Right renal pelvis (tissue), 4 donors: ENCODE measurements at places on chromosomes 16 and 17. TPM values are rescaled to one million over a fixed set of nuclear protein-coding genes. Genes with fewer than 3 reads are reported as not detected.

Gene INTS2
- polyA plus RNA-seq, result 12.6 TPM

Gene SSTR5
- polyA plus RNA-seq, result 0.34 TPM

Gene PAQR4
- 12.7 TPM for polyA plus RNA-seq

Gene ASB16
- 2.3 TPM for polyA plus RNA-seq

Gene C17orf113
- polyA plus RNA-seq, result 3.9 TPM

Gene HLF
- polyA plus RNA-seq, result 5.4 TPM

Gene WNT3
- polyA plus RNA-seq, result 1.9 TPM

Gene MIEF2
- 13.9 TPM for polyA plus RNA-seq

Gene BAIAP3
- 3.9 TPM for polyA plus RNA-seq

Gene SMIM22
- 12.7 TPM for polyA plus RNA-seq

Gene RPS2
- 1,839 TPM for polyA plus RNA-seq

Gene CCL7
- not detected for polyA plus RNA-seq

Gene APPBP2
- polyA plus RNA-seq, result 56.7 TPM

Gene RAB40C
- polyA plus RNA-seq, result 21.6 TPM

Gene WNT9B
- polyA plus RNA-seq, result 10.4 TPM

Gene ZFP3
- polyA plus RNA-seq, result 15.1 TPM

Gene TXNL4B
- polyA plus RNA-seq, result 21.7 TPM

Gene MIEN1
- 36.4 TPM for polyA plus RNA-seq

Gene GPR179
- polyA plus RNA-seq, result 0.40 TPM

Gene COIL
- polyA plus RNA-seq, result 27.8 TPM

Gene TBX4
- polyA plus RNA-seq, result 0.53 TPM

Gene APOBR
- 0.79 TPM for polyA plus RNA-seq

Gene KRT16
- not detected for polyA plus RNA-seq

Gene HOXB6
- 108 TPM for polyA plus RNA-seq

Gene HBZ
- 4.2 TPM for polyA plus RNA-seq

Gene RGS11
- 2.8 TPM for polyA plus RNA-seq

Gene ASGR1
- 8.1 TPM for polyA plus RNA-seq

Gene KRT12
- polyA plus RNA-seq, result 0.12 TPM

Gene OTOA
- 0.10 TPM for polyA plus RNA-seq

Gene PROCA1
- polyA plus RNA-seq, result 6.0 TPM

Gene LPO
- polyA plus RNA-seq, result 0.14 TPM

Gene SRCIN1
- 3.6 TPM for polyA plus RNA-seq

Gene ATP1B2
- polyA plus RNA-seq, result 21.8 TPM

Gene SAMD14
- 13.5 TPM for polyA plus RNA-seq

Gene KRTAP4-5
- polyA plus RNA-seq, result not detected

Gene PRSS21
- 0.20 TPM for polyA plus RNA-seq

Gene MAP2K4
- 46.9 TPM for polyA plus RNA-seq

Gene OTOP3
- polyA plus RNA-seq, result not detected

Gene ALDH3A1
- polyA plus RNA-seq, result 1.4 TPM

Gene CASKIN1
- 3.1 TPM for polyA plus RNA-seq

Gene REXO5
- 7.4 TPM for polyA plus RNA-seq

Gene GUCY2D
- 0.56 TPM for polyA plus RNA-seq

Gene GRN
- polyA plus RNA-seq, result 230 TPM
